A549 treated with GW870086 at 1 μM for 4 hours (cell line): ENCODE measurements at places on chromosomes 16 and 17. TPM values are rescaled to one million over a fixed set of nuclear protein-coding genes. Genes with fewer than 3 reads are reported as not detected.

The PRSS21 gene
- total RNA-seq, result 0.15 TPM in 1 of 5 replicates, not detected in the others

The COG1 gene
- 17.7 to 21.5 TPM (median 20.9 TPM) in 5 replicates for total RNA-seq

The DHRS7C gene
- not detected in 5 replicates for total RNA-seq

The KRT15 gene
- total RNA-seq, result 2.7 to 4.0 TPM (median 3.2 TPM) in 5 replicates

The MFAP4 gene
- total RNA-seq, result 0.09 TPM in 1 of 5 replicates, not detected in the others

The EVPL gene
- 15.6 to 19.5 TPM (median 17.9 TPM) in 5 replicates for total RNA-seq

The LGALS9B gene
- not detected in 5 replicates for total RNA-seq

The MMP2 gene
- total RNA-seq, result 7.2 to 11.6 TPM (median 9.5 TPM) in 5 replicates

The SLC52A1 gene
- total RNA-seq, result 0.42 to 1.0 TPM (median 0.70 TPM) in 5 replicates

The TACO1 gene
- 49.0 to 57.3 TPM (median 55.2 TPM) in 5 replicates for total RNA-seq

The CDRT15 gene
- total RNA-seq, result not detected in 5 replicates

The TIMP2 gene
- 201 to 255 TPM (median 228 TPM) in 5 replicates for total RNA-seq

The RDM1 gene
- 2.6 to 3.6 TPM (median 2.9 TPM) in 5 replicates for total RNA-seq

The KREMEN2 gene
- total RNA-seq, result 1.3 to 3.0 TPM (median 2.3 TPM) in 5 replicates

The CORO6 gene
- total RNA-seq, result 5.9 to 7.5 TPM (median 6.9 TPM) in 5 replicates

The HSD17B1 gene
- total RNA-seq, result 1.2 to 1.7 TPM (median 1.2 TPM) in 5 replicates

The C16orf86 gene
- 0.12 to 0.14 TPM in 2 of 5 replicates, not detected in the others for total RNA-seq

The CRHR1 gene
- total RNA-seq, result 0.20 TPM in 1 of 5 replicates, not detected in the others

The SLC16A5 gene
- 26.1 to 36.0 TPM (median 31.7 TPM) in 5 replicates for total RNA-seq

The CTRB1 gene
- not detected in 5 replicates for total RNA-seq
